ENCODE measurements at places on chromosomes 2 and 18.

- DNase-seq: no peak
Observed at GRCh38 chr2:231655894-231656293, 52.4 kb upstream of the PTMA start.

- DNase-seq: no peak
Observed at GRCh38 chr2:36695746-36696415, 626 bp upstream of the VIT start.

DNA sequence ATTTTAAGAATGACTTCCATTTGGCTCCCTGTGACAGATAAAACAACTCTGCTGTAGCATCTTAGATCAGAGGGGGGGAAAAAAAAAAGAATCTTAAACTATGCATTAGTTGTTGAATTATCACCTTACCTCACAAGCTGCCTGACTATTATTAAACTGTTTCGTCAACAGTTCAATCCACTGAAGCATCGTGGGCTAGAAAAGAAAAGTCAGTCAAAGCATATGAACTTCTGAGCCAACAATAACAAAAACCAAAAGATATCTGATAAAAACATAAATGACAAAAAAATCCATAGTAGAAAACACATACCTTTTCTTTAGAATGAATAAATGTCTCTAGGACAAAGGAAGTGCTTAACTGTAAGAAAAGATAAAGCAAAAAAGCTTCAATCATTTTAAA is 73.7 kb downstream of the C2orf74 start:
- DNase-seq: no peak

DNA sequence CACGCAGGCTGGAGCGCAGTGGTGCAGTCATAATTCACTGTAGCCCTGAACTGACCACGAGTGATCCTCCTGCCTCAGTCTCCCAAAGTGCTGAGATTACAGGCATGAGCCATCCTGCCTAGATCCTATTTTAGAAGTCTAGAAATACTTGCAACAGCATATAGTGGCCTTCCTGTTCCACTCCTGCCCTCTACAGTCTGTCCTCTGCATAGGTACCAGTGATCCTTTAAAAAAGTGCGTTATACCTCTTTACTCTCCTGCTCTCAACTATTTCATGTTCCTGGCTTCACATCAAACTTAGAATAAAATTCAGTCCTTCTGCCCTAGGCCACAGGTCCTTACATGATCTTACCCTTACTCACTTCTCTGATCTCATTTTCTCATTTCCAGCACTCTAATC is 6.0 kb downstream of the COMMD1 start:
- no peak for DNase-seq

- no peak for DNase-seq
Observed at GRCh38 chr2:77629539-77629938, 107.4 kb upstream of the LRRTM4 start.
